ENCODE measurements at places on chromosomes 1 and 21. TPM values are rescaled to one million over a fixed set of nuclear protein-coding genes. Genes with fewer than 3 reads are reported as not detected.

DNA sequence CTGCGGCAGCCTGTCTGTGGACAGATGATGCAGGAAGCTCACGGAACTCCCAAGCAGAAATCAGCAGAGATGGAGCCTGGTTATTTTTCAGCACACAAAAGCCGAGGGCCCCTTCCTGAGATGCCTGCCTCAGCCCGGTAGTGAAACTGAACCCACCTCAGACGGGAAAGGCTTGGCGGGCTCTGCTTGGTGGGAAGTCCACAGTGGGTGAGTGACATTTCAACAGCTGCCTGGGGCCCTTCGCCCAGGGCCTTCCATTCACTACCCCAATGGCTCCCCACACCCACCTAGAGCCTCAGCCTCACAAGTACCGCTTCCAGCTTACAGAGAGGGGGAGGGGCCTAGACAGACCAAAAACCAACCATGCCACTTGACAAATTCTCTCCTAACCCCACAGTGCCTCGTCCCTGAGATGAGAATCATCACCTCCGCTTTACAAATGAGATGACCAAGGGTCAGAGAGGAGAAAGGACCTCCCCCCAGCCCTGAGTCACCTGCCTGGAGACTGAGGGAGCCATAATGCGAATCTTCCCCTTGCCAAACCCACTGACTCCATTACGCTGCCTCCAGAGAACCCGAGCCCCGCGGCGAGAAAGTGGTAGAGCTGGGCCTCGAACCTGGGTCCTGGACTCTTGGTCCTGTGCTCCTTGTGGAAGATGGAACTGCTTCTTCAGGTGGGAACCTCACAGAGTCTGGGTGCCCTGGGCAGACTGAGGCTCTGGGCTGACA lies 3.4 kb upstream of the ECE1 start:
- H3K36me3 ChIP-seq, result peaks cover 17% of the 10 kb centered on the region
- peak overlapping the region; percentile 91 for H3K27ac ChIP-seq
- no peaks in the 10 kb centered on the region for H3K27me3 ChIP-seq
- peak; percentile 47 for DNase-seq

GRCh38 chr21:41431788-41432548 lies 5.9 kb downstream of the MX1 start:
- no peak for DNase-seq
- H3K27ac ChIP-seq, result no peak overlapping the region
- H3K4me3 ChIP-seq, result no peak overlapping the region
- peaks cover 41% of the 10 kb centered on the region for H3K4me1 ChIP-seq

DNA sequence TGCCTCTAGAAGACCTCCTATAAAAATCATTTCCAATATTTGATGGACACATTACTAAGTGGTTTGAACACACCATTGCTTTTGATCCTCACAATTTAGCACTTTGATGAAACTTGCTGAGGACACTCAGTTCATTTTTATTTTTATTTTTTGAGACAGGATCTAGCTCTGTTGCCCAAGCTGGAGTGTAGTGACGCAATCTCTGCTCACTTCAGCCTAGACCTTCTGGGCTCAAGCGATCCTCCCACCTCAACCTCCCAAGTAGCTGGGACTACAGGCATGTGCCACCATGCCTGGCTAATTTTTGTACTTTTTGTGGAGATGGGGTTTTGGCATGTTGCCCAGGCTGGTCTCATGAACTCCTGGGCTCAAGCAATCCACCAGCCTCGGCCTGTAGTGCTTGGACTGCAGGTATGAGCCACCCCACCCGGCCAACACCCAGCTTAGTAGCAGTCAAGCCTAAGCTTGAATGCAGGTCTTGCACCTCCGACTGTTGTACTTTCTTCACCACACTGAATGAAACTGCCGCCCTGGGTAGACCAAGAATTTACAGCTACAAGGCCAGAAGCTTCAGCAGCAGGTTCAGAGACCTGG lies 24.8 kb upstream of the ATP2B4 start:
- peaks cover 5% of the 10 kb centered on the region for H3K27me3 ChIP-seq
- no peaks in the 10 kb centered on the region for H3K36me3 ChIP-seq
- no peak for DNase-seq
- H3K4me3 ChIP-seq, result no peak overlapping the region
- no peak overlapping the region for H3K27ac ChIP-seq

Gene ALX3
- not detected for total RNA-seq

Gene CASQ1
- total RNA-seq, result 0.30 TPM

Gene ATP6V1G3
- not detected for total RNA-seq

DNA sequence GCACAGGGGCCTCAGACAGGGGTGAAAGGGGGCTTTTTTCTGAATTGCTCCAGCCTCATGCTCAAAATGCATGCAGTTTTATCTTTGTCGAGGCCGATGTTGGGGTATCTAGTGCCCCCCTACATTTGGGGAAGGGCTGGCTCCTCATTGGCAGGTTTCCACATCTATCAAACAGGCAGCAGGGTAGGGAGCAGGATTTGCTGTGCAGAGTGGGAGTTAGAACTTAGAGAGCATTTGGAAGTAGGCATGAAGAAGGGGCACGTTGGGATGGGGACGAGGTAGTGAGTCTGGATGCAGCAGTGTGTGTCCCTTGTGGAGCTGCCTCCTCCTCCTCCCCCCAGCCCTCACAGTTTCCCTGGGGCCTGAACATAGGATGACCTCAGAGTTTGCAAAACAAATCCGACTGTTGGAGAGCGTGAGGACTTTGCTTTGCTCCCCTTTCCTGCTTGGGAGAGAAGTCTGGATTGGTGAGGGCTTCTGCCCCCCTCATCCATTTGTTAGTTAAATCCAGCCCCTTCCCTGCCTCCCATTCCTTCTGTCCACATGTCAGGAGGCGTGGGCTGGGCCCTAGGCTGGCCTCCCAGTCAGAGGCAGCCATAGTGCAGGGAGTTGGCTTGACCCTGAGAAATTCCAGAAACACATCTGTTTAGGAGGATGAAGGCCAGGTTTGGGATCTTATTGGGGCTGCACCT lies 36.9 kb upstream of the GPR37L1 start:
- H3K36me3 ChIP-seq, result no peaks in the 10 kb centered on the region
- H3K4me1 ChIP-seq, result no peaks in the 10 kb centered on the region
- no peak overlapping the region for H3K27ac ChIP-seq
- DNase-seq, result no peak
- H3K4me3 ChIP-seq, result no peak overlapping the region

DNA sequence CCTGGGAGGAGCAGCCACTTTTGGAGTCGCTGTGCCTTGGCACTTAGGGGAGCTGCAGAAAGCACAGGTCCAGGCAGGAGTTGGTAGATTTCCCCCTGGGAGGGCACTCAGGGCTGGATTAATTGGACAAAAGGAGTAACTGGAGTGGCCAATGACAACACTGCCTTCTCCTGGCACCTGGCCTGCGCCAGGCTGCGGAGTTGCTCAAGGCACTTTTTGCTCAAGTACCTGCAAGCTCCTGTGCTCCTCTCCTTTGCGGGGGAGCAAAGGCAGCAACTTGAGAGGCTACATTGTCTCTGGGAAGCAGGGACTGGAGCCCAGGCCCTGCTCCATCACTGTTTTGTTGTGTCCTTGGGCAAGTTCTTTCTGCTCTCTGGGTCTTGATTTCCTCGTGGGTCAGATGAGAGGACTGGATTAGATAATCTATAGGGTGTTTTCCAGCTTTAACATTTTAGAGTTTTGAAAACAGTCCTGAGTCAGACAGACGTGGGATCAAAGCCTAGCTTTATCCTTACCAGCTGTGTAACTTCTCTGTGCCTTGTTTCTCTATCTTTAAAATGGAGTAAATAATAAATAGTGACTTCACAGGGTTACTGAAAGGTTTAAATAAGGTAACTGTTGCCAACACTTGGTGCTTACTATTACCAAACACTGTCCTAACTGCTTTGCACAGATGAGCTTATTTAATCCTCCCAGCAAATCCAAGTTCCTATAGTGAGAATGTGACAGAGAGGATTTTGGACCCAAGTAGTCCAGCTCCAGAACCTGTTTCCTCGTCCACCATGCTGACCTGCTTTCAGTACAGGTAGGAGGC lies 18.0 kb upstream of the GRHL3 start:
- peaks cover 42% of the 10 kb centered on the region for H3K27me3 ChIP-seq
- no peak for DNase-seq
- no peaks in the 10 kb centered on the region for H3K4me1 ChIP-seq
- H3K27ac ChIP-seq, result no peak overlapping the region

Gene FMO1
- not detected for total RNA-seq

- no peak for DNase-seq
- no peaks in the 10 kb centered on the region for H3K27me3 ChIP-seq
- peak overlapping the region; percentile 97 for H3K4me3 ChIP-seq
- H3K27ac ChIP-seq, result peak overlapping the region; percentile 99
- H3K36me3 ChIP-seq, result peaks cover 28% of the 10 kb centered on the region
- H3K4me1 ChIP-seq, result peaks cover 48% of the 10 kb centered on the region
Measured at GRCh38 chr1:171739656-171740055, 2.2 kb downstream of the VAMP4 start.

- no peaks in the 10 kb centered on the region for H3K36me3 ChIP-seq
- no peaks in the 10 kb centered on the region for H3K27me3 ChIP-seq
- DNase-seq, result no peak
- no peaks in the 10 kb centered on the region for H3K4me1 ChIP-seq
- H3K4me3 ChIP-seq, result no peak overlapping the region
- H3K27ac ChIP-seq, result no peak overlapping the region
Measured at GRCh38 chr1:218701131-218701530, 356.0 kb downstream of the TGFB2 start.

GRCh38 chr1:15849775-15850324 lies 2.3 kb downstream of the SPEN start:
- peak overlapping the region; percentile 86 for H3K27ac ChIP-seq
- peak overlapping the region; percentile 99 for H3K4me3 ChIP-seq
- H3K4me1 ChIP-seq, result peaks cover 47% of the 10 kb centered on the region

- peak overlapping the region; percentile 97 for H3K4me3 ChIP-seq
- H3K27ac ChIP-seq, result peak overlapping the region; percentile 81
- H3K36me3 ChIP-seq, result peaks cover 24% of the 10 kb centered on the region
- peaks cover 29% of the 10 kb centered on the region for H3K27me3 ChIP-seq
- peaks cover 41% of the 10 kb centered on the region for H3K4me1 ChIP-seq
Measured at GRCh38 chr1:117605164-117605773, 579 bp upstream of the TENT5C start.

Gene KPRP
- not detected for total RNA-seq

- DNase-seq, result no peak
- no peak overlapping the region for H3K4me3 ChIP-seq
- no peak overlapping the region for H3K27ac ChIP-seq
- H3K36me3 ChIP-seq, result peaks cover 22% of the 10 kb centered on the region
- peaks cover 9% of the 10 kb centered on the region for H3K4me1 ChIP-seq
Measured at GRCh38 chr1:193270996-193271395, 84.6 kb upstream of the B3GALT2 start.

GRCh38 chr1:187270256-187270655 lies 441.5 kb downstream of the PLA2G4A start:
- no peaks in the 10 kb centered on the region for H3K27me3 ChIP-seq
- no peak for DNase-seq
- no peak overlapping the region for H3K4me3 ChIP-seq
- no peak overlapping the region for H3K27ac ChIP-seq
- H3K36me3 ChIP-seq, result no peaks in the 10 kb centered on the region

Gene FCAMR
- total RNA-seq, result not detected

Gene KIF14
- total RNA-seq, result 14.9 TPM

Gene FAM72A
- 28.2 TPM for total RNA-seq

- H3K4me3 ChIP-seq, result no peak overlapping the region
- no peak for DNase-seq
- H3K4me1 ChIP-seq, result no peaks in the 10 kb centered on the region
- no peaks in the 10 kb centered on the region for H3K27me3 ChIP-seq
- H3K27ac ChIP-seq, result no peak overlapping the region
Measured at GRCh38 chr1:204085876-204086275, 13.0 kb downstream of the SOX13 start.

GRCh38 chr1:97119260-97120158 lies 397.9 kb downstream of the PTBP2 start:
- no peaks in the 10 kb centered on the region for H3K27me3 ChIP-seq
- no peak for DNase-seq
- H3K4me3 ChIP-seq, result no peak overlapping the region
- H3K27ac ChIP-seq, result no peak overlapping the region
- H3K36me3 ChIP-seq, result no peaks in the 10 kb centered on the region
- no peaks in the 10 kb centered on the region for H3K4me1 ChIP-seq

Data from activated T-helper 2 cell treated with anti-CD3 and anti-CD28 coated beads, Interferon-gamma antibody, Interleukin-2, Interleukin-4, amounts not matched to agents 10 μg/mL and 5 μg/mL and 100 μg/mL, durations not matched to agents 14 hours and 24 hours and 36 hours (primary cell).